ENCODE measurements at places on chromosomes 7 and 10. TPM values are rescaled to one million over a fixed set of nuclear protein-coding genes. Genes with fewer than 3 reads are reported as not detected.

Gene DDX50
- 35.2 TPM for total RNA-seq

Gene SLC18A3
- not detected for total RNA-seq

Gene MUC3A
- total RNA-seq, result 26.0 TPM

Gene FFAR4
- total RNA-seq, result not detected

Gene UNCX
- total RNA-seq, result not detected

Gene ETV1
- total RNA-seq, result 31.2 TPM

Gene ZNF511
- total RNA-seq, result 67.6 TPM

Gene TSPAN12
- total RNA-seq, result 50.3 TPM

- DNase-seq, result peak; percentile 94
These were observed 83.8 kb downstream of the BMS1 start for GRCh38 chr10:42866115-42866995.

GRCh38 chr10:124632064-124632531 lies 112.1 kb downstream of the FAM53B start:
- peak; percentile 78 for DNase-seq

GRCh38 chr7:159023206-159023605 lies 121.5 kb downstream of the VIPR2 start:
- peak; percentile 29 for DNase-seq

DNA sequence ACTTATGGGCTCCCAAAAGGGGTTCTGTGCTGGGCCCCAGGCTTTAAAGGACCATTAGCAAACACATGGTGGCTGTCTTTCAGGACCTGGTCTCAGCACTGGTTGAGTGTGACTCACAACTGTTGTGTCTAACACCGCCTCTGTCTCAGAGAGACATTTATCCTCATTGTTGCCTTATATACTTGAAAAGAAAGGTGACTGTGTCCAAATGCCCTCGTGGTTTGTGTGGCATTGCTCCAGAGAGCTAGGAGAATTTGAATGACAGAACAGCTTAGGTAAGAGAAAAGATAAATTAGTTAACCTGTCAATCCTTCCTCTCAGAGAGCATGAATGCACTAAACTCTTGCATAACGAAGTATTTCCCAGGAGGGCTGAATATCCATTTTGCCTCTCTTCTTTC lies 14.5 kb upstream of the FAM13C start:
- no peak for DNase-seq

DNA sequence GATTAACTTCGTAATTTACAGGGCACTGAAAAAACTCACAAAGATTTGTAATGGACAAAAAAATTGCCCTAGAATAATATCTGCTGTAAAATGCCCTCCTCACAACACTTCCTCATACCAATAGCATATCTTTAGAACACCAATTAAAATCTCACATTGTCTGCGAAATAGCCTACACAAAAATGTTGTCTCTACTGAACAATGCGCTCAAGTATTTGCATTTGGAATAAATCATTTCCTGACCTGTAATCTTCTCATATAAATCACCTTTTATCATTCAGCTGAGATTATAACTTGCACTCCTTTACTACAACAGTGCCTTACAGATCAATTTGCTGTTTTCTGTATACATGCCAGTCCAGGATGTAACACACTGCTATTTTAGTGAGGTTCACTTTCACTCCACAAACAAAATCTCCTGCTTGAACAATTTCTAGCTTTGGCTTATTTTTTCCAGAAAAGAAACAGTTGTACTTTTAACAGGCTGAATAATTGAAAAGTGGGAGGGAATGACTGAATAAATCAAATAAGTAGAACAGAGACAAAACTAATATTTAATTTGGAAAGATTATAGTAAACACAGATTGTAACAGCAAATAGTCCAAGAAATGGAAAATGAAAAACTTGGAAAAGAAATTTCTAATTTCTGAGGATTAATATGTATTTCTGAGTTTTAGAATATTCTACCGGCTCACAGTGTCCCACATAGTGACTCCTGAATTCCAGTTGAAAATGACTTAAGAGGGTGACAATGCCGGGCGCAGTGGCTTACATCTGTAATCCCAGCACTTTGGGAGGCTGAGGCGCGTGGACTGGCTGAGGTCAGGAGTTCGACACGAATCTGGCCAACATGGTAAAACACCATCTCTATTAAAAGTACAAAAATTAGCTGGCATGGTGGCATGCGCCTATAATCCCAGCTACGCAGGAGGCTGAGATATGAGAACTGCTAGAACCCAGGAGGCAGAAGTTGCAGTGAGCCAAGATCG lies 30.6 kb downstream of the JMJD1C start:
- DNase-seq, result no peak

DNA sequence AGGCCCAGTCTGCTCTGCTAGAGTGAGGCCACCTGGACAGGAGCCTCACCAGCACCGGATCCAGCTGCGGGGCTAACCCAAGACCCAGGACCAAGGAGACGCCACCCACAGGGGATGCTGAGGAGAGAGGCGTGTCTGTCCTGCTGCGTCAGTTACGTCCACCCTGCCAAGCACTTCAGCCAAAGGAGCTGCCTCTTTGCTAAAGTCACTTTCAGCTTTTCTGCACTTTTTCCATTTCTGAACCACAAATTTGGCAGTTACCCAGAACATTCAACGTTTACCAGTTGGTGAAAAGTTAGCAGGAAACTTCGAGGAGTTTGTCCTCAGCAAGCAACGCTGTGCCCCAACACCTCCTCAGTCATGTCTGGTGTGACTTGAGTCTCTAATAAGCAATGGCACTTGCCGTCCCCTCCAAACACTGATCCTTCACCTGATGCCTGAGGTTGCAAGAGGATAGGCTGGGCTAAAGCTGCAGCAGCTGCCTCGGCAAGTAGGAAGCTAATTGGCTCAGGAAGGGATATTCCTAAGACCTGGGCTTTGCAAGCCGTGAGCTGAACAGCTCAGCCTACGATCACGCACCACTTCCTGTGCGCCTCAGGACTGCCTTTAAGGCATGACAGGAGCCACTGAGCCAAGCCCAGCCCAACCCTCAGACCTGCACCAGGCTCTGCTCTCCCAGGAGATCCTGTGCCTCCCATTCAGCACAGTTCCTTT lies 40.1 kb downstream of the KCNH2 start:
- no peak for DNase-seq

GRCh38 chr7:128108129-128108528 lies 76.9 kb upstream of the LRRC4 start:
- DNase-seq, result no peak

DNA sequence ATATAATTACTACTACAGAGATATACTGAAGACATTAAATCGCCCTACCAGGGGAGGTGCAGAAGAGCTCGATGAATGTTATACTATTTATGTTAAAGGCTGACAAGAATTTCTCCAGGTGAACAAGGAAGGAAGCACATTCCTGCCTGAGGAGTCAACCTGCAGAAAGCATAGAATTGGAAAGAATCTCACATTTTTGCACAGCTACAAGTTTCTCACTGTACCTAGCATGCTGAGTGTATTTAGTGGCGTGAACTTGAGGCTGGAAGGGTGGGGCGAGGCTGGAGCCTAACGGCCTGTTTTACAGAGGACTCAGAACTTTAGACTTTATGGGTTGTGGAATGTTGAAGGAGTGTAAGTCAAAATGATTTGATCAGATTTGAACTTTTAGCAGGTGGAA lies 373.6 kb upstream of the LRGUK start:
- no peak for DNase-seq

- peak; percentile 74 for DNase-seq
These were observed 549.4 kb downstream of the SORCS1 start for GRCh38 chr10:106615081-106615480.

DNA sequence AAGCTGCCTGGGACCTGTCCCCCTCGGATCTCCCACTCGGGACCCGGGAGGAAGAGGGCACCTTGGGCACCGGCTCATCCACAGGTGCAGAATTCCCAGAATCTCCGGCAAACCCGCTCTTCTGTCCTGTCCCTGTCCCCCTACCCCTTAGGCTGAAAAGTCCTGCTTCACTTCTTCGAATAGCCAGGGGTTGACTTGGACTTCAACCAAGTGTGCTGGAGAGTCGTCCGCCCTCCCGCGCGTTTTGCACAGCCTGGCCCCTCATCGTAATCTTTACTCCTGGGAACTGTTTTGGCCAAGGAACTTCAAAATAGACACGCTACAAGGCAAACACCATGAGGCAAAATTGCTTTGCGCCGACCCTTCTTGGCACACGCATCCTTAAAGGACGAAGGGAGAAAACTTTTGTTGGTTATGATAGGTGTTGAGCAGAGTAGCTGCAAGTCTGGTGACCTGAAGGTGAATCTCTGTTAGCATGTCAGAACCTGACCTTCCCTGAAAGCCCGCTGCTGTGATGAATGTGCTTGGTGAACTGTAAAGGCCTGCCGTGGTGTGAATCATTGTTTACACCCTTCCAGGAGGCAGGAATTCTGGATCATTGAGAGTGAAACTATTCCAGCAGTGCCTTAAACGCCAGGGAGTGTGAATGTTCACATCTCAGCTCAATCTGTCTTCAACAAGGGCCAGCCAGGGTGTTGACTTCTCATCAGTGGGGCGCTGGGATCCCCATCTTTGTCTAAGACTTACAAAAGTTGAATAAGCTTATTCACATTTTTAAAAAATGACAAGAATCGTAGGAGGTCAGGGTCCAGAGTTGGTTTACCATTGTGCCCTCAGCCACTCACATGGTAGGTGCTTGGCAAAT lies 589 bp upstream of the RAPGEF5 start:
- DNase-seq, result peak; percentile 68

DNA sequence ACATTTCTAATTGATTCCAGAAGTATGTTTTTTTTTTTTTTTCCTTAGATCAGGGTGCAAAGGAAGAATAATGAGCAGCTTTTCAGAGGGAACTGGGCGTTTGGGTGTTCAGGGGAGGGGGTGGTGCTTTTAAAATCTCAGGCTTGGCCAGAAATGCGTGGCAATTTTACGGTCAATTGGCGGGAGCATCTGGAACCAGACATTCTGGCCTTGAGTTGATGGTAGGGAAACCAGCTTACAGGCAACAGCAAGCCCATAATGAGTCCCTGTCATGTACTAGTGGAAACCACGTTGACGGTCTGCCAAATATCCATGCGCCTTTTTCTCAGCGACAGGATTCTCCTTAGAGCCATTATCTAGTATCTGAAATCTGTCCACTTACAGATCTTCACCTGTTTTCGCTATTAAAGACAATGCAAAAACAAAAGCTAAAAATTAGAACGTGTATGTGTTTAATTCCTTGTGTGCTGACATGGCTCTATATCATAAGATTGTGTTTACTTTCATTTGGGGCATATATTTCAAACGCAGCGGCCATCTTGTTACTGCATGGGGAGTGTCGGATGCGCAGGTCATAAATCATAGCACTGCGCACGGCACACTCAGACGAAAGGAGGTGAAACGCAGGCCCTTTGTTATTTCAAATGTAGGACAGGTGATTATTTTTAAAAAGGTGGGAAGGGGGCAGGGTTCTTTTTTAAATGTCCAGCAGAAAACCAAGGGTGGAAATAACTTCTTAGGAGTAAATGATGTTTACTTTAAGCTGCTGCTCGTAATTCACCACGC lies 209.2 kb downstream of the AGMO start:
- no peak for DNase-seq

- DNase-seq, result no peak
These were observed 27.9 kb upstream of the CUL1 start for GRCh38 chr7:148670807-148671206.

DNA sequence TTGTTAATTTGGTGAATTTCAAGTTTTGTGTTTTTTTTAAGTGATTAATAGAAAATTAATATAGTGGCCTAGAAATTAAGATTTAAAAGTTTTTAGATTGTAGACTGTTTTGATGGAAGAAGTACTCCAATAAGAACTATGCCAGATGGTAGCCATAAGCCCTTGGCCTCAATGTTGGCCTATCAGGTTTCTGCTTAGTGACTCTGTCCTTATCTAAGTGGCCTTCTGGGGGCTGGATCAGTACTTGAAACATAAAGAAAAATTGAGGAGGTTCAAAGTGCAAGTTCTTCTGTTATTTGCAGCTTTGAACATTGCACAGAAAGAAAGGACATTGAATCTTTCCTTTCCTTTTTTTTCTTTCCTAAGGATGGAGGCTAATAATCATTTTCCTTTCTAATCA lies 9.9 kb downstream of the CCDC126 start:
- DNase-seq, result no peak

DNA sequence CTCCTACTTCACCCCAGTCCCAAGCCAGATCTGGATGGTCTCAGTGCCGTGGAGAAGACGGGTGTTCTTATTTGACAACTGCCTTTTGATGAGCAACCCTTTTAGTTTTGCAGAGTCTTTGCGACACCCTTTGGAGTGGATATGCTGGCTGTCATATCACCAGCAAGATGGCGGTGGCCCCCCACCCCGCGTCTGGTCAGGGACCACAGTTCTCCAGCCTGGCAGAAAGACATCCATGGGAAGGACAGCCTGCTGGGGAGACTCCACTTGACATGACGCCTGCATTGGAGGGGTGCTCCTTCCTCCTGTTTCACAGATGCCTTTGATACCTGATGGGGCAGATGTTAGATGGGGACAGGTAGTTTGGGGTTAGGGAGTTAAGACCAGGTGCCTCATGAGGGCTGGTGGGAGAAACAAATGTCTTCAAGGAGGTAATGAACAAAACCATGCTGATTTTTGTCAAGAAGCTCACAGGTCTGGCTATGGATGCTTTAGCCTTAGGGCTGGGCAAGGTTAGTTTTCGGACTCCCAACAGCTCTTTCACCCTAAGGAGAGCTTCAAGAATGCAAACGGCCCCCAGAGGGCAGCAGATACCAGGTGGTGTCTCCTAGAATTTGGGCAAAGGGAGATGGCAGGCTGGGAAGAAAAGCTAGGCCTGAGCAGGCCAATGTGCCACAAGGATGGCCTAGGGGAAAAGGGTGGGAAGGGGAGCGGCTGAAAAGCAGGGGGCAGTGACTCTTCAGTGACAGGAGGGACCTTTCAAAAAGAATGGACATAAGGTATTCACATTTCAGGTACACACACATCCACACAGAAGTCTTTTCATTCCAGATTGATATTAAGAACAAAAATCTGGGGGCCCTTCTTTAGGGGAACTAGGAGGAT lies 95.2 kb downstream of the CLEC2L start:
- peak; percentile 90 for DNase-seq

DNA sequence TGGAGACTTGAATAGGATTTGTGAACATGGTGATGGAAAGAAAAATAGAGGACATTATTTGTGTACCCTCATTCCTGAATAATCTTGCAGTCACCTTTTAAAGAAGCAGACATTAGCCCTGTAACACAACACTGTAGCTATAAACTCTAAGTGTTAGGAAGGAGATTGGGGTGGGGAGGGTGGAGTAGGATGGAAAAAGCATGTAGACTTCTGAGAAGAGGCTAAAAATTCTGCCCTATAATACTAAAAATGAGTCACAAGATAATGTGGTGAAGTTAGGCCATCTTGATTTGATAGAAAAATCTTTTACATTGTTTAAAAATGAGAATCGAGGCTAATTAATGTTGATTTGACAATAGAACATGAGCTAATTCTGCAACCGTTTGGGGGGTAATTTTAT lies 128.8 kb downstream of the LCOR start:
- DNase-seq, result no peak

DNA sequence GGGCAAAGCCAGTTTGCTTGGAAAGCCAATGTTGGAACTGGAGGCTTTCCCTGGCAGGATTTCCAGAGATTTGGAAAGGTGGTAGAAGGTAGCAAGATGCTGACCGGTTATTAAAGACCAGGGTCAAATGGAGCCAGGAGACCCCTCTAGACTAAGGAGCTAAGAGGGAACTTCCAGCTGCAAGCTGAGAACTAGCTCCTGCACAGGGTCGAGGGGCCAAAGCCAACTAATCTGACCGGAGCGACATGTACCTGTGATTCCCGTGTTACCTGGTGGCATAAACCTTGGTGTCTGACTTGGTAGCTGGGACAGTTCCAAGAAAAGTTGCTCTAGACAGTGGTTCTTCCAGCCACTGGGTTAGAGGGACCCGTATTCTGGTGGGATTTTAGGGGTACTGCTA lies 41.8 kb downstream of the SPDYE5 start:
- no peak for DNase-seq

GRCh38 chr7:128833148-128833945 lies 3.1 kb downstream of the FLNC start:
- DNase-seq, result peak; percentile 79

GRCh38 chr7:7122033-7122478 lies 60.3 kb upstream of the C1GALT1 start:
- no peak for DNase-seq

Data from endodermal cell (in vitro differentiated cells).